ENCODE measurements at places on chromosomes 16 and 17.

GRCh38 chr17:64354824-64355535 lies 35.7 kb downstream of the PECAM1 start:
- DNase-seq = peak; percentile 60

DNA sequence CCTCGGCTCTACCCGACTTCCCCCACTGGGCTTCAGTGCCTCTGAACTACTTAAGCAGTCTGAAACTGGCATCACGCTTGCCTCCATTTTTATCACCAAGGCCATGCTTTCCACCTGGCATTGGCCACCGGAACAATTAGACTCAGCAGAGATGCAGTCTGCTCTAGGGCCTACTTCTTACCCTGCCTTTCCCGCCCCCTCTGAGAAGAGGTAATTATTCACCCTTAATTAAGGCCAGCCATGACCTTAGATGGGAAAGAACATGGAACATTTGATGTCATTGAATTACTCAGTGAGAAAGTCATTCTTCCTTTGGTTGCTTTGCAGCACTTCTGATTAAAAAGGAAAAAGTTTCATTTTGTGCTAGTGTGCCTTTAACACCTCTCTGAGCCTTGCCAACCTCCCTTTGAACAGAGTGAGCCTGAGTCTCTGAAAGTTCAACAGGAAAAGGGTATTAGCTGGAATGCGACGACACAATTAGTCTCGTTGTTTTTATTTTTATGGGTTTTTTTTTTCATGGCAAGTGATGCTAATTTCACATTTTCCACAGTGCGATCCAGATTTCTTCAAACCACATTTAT lies 60.9 kb upstream of the TNRC6A start:
- peak; percentile 87 for DNase-seq

- DNase-seq = peak; percentile 20
These were observed 61.1 kb upstream of the VPS4A start for GRCh38 chr16:69250081-69250480.

GRCh38 chr17:66310528-66311148 lies 8.2 kb downstream of the PRKCA start:
- no peak for DNase-seq

DNA sequence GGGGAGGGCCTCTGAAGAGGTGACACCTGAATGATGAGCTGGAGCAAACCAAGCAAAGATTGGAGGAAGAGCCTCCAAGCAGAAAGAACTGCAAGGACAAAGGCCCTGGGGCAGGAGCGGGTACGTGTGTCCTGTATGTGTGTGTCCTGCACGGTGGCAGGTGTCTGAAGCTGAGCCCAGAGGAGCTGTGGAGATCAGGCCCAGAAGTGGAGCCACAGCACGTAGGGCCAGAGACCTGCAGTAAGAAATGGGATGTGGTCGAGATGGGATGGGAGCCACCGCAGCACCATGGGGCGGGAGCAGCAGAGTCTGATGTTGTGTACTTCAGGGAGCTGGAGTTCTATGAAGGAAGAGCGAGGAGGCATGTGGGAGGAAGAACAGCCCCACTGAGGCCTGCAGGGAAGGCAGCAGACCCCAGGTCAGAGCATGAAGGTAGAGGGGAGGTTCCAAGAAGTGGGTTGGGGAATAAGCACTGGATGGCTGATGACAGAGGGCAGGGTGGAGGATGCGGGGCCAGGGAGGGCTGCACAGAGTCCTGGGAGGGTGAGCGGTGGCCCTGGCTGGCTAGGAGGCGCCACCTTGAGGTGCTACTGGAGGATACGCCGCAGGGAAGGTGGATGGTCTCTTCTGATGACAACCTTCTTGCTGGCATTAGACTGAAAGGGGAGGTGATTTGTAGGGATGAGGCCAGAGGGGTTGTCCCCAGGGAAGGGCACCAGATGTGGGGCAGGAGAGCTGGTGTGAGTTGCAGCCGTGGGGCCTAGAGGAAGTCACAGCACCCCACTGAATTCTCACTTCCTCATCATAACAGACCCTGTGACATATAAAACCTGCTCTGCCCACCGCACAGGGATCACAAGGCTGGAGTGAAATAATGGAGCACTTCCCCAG lies 10.6 kb upstream of the CETP start:
- no peak for DNase-seq

GRCh38 chr17:61280851-61281250 lies 118.8 kb upstream of the TBX2 start:
- no peak for DNase-seq

DNA sequence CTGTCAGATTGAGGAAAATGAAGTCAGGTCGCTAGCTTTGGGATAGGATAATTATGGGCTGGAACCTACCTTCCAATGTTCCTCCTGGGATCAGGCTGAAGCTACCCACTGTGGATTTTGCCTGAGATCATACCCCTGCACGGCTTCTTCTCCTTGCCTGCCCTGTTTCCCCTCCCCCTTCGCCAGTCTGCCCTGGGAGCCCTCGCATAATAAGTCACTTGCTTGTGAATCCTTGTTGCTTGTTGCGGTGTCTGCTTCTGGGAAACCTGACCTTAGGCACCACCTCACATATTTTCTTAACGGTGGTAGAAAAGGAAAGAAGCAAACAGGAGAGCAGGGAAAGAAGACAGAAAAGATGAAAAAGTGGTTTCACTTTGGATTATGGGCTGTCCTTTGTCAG lies 13.3 kb upstream of the PMP22 start:
- DNase-seq = peak; percentile 16

- DNase-seq = no peak
These were observed 43.3 kb upstream of the GFOD2 start for GRCh38 chr16:67762385-67762784.

DNA sequence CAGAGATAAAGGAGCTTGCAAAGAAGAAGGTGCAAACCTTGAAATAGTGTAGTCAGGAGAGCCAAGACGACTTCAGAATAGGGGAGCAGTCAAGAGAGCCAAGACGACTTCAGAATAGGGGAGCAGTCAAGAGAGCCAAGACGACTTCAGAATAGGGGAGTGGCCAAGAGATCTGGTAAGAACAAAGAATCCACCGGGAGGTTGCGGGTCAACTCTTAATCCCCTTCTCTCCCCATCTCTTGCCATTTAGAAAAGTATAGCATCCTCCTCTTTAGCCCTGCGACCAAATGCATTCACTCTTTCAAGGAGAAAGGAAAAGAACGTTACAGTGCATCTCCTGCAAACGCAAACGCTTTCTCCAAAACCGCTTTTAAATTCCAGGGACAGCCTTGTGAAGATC lies 713 bp downstream of the KNOP1 start:
- DNase-seq = peak; percentile 16

GRCh38 chr16:85126705-85127378 lies 14.6 kb upstream of the CIBAR2 start:
- DNase-seq = peak; percentile 68

DNA sequence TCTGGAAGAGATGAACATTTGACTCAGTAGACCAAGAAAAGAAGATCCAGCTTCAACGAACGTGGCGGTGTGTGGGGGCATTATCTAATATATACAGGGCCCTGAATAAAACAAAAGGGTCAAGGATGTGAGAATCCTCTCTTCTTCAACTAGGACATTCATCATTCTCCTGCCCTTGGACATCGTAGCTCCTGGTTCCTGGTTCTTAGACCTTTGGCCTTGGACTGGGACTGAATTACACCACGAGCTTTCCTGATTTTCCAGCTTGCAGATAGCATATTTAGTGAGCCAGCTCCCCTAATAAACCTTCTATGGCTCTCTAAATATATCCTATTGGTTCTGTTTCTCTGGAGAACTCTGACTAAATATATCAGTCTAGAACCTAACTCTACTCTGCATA lies 29.5 kb upstream of the HELZ start:
- no peak for DNase-seq
